Activated CD8-positive, alpha-beta memory T cell treated with anti-CD3 and anti-CD28 coated beads for 1 hour (primary cell): ENCODE measurements at places on chromosomes 5 and 9.

GRCh38 chr9:100637787-100638186 is 59.9 kb downstream of the CAVIN4 start:
- DNase-seq, result no peak

DNA sequence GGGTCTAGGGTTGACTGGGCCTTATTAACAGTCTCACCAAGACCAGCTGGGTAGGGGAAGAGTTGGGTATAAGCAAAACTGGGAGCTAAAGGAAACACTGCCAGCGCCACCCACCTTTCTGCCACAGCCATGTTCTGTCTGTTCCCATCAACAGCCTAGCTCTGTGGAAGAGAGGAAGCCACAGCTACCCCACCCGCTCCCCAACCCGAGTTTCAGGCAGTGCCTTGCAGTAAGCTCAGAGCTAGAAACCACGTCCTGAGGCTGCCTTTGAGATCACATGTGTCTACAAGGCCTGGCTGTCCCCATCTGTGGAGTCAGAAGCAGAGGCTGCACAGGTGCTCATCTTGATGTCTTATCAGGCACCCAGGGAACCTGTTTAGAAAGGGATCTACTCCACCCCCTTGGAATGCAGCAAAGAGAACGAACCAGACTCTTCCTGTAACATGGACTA is 15.3 kb downstream of the HNRNPH1 start:
- no peak for DNase-seq

DNA sequence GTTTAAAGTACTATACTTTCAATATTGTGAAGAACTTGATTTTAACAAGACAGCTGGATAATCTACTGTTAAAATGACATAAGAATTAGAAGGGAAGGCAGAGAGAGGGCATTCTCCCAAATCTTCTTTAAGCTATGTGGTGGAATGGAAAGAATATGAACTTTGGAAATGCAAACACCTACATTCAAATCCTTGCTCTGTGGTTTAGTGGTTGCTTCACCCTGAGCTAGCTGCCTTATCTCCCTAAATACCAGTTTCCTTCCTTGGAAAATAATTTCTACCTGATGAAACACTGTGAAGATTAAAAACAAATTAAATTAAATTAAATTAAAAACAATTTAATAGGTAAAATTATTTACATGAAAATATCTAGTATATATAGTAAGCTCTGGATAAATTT is 98.5 kb downstream of the GPR21 start:
- DNase-seq, result no peak

GRCh38 chr5:171387970-171388815 is 544 bp downstream of the NPM1 start:
- peak; percentile 44 for DNase-seq

DNA sequence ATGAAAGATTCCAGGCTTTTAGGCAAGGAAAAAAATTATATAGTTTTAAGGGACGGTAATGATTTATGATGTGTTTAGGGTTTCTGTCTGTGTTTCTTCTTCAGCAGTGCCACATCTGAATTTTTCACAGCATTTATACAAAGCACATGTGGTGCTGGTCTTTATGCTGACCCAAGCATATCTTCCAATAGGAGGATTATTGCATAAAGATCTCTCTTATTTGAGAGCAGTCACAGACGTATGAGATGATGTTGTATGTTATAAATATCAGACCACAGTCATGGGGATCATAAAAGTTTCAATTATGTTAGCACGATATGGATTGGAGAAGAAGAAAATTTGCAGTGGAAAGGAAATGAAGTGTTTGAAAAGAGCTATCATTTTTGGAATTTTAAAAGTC is 150.9 kb downstream of the RASEF start:
- DNase-seq, result no peak

- no peak for DNase-seq
Observed at GRCh38 chr5:1933364-1934055, 50.8 kb upstream of the IRX4 start.

DNA sequence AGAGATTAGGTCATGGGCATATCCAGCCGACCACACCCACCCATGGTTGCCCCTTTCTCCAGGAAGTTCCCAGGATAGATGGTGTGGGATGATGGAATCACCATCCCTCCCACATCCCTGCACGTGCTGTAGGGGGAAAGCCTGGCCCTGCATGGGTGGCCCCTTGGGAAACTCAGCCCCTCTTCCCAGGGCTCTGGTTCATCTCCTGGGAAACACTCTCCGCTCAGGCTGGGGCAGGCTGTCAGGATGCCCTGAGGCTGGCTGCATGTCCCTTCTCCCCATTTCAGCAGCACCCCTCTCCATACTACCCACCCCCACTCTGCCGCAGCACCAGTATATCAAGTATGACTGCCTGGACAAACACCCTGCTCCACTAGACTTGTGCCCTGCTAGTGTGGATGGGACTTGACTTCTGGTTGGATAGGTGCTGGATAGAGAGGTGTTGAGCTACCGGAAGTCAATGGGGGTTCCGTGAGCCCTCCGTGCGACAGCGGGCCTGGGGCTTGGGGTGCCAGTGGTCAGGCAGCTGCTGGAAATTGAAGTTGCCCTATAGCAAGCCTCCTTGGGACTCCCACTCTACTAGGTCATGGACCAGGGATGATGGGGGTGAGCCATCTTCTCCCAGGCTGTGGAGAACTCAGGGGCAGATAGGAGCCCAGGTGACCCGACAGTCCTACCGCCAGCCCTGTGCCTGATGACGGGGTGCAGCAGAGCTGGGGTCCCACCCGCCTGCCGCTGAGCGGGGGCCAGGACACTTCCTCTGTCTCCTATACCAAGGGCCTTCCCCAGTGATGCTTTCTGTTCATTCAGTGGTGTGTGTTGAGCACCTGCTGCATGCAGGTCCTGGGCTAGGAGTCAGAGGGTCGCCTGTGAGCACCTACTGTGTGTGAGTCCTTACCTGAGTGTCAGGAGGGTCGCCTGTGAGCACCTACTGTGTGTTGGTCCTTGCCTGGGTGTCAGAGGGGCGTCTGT is 69.4 kb upstream of the COL5A1 start:
- no peak for DNase-seq

DNA sequence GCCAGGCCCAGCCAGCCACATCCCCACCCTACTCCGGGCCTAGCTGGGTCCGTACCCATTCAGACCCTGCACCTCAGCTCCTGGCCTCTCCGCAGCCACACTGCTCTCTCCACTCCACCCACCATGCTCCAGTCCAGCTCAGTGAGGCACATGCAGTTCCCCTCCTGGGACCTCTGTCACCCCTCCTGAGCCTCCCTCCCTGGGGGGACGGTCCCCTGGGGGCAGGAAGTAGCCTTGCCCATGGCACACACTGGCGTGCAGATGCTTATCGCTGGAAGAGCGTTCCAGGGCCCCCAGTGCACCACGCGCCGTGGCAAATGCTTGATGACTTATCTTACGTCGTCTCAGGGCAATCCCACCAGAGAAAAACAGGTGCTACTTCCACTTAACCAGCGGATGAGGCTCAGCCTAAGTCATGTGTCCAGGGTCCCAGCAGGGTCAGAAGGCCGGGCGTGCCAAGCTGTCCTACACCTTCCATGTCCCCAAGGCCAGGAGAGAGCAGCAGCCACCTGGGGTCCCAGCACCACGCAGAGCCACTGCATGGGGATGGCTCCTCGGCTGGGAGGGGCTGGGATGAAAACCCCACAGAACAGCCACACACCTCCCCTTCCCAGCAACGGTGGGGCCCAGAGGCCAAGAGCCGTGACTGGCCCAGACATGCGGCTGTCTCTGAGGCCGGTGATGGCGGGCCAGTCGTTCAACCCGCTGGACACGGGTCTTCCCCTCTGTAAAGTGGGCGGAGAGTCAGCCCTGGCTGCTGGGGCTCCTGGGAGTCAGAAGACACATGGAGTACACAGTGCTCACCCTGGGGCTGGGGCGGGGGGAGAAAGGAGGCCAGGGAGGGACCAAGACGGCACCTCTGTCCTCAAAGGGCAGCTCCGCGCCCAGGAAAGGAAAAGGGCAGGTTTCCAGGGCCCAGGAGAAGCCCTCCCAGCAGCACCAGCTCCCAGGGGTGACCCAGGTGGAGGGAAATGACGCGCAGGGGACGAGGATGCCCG is 2.6 kb upstream of the CCDC187 start:
- DNase-seq, result no peak

GRCh38 chr9:16357828-16358227 is 512.6 kb downstream of the BNC2 start:
- no peak for DNase-seq

DNA sequence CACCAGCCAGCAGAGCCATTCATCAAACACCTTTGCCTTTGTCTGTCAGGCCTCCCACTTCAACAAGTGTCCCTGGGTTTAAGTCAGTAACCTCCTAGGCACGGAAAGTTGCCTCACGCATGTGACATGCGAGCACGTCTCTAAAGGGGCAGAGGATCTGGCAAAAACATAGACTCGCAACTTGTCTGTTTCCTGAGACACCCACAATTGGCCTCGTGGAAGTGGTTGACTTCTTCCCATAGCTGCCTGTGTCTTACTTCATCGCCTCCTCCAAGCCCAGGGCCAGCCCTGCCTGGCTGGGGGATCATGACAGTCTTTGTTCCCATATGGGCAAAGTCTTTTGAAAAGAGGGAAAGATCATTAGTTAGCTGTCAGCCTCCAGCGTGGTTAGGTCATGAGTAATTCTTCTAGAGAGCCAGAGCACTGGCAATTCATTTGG is 35.5 kb upstream of the GLRX start:
- DNase-seq, result no peak

- DNase-seq, result no peak
Observed at GRCh38 chr5:39238366-39239105, 19.2 kb upstream of the FYB1 start.

- no peak for DNase-seq
Observed at GRCh38 chr9:79061752-79062616, 509.8 kb upstream of the TLE4 start.

DNA sequence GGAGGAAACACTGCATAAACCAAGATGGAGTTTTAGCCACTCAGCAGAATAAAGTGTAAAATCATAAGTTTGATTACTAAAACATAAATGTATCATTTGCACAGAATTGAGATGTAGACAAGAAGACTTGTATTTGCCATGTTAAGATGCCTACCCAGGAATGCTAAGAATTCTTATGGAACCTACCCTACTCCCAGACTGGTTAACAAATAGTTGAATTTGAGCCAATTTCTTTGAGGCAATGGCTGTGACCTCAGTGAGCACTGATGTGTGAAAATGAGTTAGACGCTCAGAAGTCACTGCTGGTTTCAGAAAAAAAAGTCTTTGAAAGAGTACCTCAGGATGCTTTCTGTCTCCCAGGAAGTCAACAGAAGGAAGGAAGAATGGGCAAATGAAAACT is 95.6 kb downstream of the ESM1 start:
- no peak for DNase-seq

- DNase-seq, result no peak
Observed at GRCh38 chr5:174293006-174293405, 247.5 kb downstream of the NSG2 start.

DNA sequence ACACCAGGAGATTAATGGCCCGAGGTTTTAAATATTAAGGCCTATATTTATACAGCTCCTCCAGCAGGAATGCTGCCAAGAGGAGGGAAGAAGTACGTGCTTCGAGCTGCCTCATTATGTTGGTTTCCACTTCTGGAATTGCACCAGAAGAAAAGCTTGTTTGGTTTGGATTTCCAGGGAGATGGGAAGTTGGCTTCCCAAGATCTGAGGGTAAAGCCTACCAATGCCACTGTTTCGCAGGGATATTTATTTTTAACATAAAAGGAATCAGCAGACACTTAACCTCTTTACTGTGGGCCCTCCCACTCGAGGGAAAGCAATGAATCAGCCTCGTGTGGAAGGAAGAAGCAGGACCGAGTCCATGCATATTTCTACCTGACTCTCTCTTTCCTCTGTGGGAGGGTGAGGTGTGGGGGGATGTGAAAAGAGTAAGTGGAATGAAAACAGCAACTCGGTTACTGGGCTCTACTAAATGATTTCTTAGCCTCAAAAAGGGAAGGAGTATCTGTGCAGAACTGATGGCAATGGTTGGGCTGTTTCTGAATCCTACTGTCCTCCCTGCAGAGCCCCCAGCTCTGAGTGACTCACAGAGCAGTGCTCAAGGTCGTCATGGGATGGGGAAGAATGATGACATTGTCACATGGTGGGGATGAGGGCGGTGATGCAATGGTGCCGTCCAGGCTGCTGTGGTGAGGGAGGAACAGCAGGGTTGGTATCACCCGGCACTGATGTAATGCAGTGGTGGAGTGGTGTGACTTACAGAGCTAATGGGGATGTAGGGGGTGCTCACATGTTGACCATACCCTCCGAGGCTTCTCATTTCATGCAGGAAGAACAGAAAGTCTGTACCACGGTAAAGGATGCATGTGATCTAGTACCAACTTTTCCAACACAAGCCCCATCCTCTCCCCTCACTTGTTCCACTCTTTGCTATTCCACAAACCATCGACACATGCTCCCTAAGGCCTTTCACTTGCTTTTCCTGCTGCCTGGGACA is 215.0 kb upstream of the PANK3 start:
- DNase-seq, result no peak

DNA sequence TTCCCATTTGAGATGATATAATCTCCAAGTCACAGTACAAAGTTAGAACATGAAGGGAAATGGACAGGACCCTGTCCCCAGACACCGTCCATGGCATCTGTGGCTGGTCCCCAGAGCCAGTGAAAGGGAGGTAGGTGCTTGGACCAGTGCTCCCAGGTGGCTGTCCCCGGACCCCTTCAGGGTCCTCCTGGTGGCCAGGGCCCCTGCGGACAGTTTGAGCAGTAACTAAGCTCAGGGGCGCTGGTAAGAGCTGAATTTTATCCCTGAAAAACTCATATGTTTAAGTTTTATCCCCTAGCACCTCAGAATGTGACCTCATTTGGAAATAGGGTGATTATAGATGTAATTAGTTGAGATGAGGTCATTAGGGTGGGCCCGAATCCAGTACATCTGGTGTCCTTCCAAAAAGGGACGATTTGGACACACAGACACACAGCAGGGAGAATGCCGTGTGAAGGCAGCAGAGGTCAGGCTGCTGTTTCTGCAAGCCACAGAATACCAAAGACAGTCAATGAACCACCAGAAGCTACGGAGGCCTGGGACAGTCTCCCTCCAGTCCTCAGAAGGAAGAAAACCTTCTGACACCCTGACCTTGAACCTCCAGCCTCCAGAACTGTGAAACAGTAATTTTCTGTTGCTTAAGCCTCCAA is 185.0 kb downstream of the ATPSCKMT start:
- no peak for DNase-seq

DNA sequence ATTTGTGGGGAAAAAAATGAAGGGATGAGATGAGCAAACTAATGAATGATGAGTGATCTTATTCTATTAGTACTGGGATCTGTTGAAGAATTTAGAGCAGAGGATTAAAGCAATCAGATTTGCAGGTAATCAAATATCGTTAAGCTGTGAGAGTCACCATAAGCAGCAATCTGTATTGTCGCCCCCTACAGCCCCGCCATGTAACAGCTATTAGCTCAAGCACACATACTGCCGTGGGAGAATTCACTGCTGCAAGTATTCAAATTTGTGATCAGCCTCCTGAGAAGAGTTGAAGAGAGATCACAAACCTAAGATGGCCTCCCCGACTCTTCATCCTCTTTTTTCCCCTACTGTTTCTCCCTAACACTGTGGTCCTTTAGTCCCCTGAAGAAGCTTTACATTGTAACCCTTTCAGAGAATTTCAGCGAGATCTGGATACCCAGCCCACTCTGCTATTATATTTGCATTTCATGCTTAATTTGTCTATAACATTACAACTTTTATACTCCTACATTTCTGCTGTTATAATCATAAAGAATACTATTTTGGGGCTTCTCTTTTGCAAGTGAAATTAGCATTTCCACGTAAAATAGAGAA is 28.5 kb upstream of the PHF24 start:
- no peak for DNase-seq

GRCh38 chr5:77518304-77518703 is 26.2 kb upstream of the WDR41 start:
- DNase-seq, result no peak
